NCI-H1436 treated with DMSO at 0.1 percent for 48 hours (cell line): ENCODE measurements at places on chromosomes 12 and 14.

DNA sequence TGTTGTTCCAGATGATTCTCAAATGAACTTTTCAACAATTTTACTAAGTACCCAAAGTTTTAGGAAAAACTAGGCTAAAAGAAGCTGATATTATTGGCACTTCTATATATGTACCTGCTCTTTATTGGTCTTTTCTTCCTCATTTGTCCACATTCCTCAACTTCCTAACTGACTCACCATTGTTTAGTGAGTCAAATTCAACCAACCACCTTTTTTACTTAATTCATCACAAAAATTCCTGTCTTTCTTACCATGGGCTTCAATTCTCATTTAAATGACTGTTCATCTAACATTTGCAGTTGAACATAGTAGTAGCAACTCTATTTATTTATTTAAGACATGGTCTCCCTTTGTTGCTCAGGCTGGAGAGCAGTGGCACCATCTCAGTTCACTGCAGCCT is 47.6 kb upstream of the SLC2A13 start:
- DNase-seq: no peak

DNA sequence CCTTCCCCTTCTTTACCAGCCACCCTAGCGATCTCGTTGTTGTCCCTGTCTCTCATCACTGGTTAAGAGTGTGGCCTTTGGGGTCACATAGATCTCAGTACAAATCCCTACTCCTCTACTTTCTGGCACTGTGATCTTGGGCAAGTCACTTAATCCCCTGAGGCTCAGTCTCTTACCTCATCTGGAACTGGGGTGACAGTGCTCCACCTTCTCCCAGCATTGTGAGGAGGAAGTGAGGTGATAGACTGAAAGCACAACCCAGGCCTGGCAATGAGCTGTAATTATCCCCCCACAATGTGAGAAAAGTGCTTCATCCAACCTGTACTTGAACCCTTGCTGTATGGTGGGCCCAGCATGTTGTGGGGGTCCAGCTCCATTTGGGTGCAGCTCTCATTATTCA is 48.0 kb downstream of the IRAK3 start:
- DNase-seq: no peak

DNA sequence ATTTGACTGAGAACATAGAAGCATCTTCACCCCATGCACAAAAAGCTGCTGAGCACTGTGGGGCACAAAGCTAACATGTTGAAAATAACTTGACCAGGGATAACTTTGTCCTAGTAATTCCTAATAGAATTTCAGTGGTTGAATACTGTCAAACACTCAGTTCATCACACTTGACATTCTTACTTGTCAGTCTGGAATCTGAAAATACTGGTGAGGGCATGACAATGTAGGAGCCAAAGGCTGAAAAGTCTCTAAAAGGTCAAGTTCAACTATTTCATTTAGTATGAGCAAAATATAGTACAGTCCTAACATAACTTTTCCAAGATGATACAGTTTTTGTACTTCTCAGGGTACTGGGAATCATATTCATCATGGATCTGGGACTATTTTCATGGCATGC is 504.4 kb upstream of the LMO3 start:
- DNase-seq: no peak

DNA sequence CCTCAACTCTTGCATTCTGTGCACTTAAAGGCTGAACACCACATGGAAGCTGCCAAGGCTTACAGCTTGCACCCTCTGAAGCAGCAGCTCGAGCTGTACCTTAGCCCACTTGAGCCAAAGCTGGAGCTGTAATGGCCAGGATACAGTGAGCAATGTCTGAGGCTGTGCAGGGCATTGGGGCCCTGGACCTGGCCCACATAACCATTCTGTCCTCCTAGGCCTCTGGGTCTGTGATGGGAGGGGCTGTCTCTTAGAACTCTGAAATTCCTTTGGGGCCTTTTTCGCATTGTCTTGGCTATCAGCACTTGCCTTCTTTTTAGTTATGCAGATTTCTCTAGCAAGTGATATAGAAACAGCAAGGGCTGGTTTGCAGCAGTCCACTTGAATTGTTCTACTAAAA is 303.8 kb upstream of the CLEC14A start:
- DNase-seq: no peak

GRCh38 chr14:92706386-92706785 is 42.0 kb downstream of the LGMN start:
- no peak for DNase-seq

DNA sequence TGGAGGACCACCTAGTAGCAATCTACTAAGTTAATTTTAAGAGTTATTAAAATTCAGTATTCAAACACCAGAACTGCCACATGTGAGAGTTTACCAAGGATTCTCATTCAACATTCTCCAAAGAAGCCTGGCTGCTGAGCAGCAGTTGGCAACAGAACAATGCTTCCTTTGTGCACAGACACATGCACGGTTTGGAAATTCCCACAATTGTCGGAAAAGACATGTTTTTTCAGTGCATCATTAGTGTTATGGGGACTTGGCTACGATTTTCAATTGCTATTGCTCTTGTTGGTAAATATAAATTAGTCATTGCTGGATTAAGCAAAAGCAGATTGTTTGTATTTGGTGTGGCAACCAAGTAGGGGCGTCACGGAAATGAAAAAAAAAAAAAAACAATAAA is 22.2 kb downstream of the ST8SIA1 start:
- DNase-seq: no peak

GRCh38 chr12:63220921-63221320 is 69.9 kb upstream of the AVPR1A start:
- no peak for DNase-seq

- DNase-seq: no peak
Measured at GRCh38 chr12:107014055-107014454, 27.1 kb upstream of the MTERF2 start.

GRCh38 chr14:65989981-65990380 is 496.2 kb upstream of the CCDC196 start:
- no peak for DNase-seq

DNA sequence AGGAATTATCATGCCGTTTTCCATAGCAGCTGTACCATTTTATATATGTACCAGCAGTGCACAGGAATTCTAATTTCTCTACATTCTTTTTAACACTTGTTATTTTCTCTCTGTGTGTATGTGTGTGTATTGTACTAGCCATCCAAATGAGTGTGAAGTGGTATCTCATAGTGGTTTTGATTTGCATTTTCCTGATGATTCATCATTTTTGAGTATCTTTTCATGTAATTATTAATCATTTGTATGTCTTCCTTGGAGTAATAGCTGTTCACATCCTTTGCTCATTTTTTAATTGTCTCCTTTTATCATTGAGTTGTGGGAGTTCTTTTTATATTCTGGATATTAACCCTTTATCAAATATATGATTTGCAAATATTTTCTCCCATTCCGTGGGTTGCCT is 95.6 kb upstream of the MANSC4 start:
- no peak for DNase-seq

DNA sequence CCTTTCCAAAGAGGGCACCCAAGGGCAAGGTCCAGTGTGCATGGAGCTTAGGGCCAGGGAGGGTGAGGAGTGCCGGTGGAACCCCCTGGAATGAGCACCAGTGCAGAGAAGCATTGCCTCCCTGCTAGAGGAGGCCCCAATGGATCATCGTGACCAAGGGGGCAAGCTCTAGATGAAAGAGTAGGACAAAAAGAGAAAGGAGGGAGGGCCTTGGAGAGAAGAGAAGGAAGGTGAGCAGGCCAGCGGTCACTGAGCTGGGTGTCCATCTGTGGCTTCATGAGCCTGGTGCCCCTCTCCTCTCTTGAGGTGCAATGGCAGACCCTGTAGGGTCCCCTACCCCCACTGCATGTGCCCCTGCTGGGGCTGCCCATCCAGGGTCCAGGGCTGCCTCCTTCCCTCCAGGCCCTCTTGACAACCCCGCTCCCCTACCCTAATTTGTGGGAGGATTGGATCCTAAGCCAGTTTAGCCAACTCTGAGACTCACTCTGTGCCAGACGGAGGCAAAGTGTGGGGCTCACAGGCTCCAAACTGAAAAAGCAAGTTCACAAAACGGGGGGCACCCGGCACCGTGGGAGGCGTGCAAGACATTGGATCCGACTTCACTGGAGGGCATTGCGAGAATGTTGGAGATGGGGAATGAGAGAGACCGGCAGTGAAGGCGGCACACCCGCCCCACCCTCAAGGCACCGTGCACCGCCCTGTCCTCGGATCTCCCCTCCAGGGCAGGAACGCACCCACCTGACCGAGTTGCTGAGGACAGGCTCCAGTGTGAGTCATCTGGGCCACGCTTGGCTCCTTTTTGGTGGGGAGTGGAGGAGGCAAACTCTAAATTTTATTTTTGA is 207.5 kb downstream of the KIF26A start:
- no peak for DNase-seq

GRCh38 chr14:100346306-100347091 is 23.4 kb downstream of the SLC25A47 start:
- no peak for DNase-seq

DNA sequence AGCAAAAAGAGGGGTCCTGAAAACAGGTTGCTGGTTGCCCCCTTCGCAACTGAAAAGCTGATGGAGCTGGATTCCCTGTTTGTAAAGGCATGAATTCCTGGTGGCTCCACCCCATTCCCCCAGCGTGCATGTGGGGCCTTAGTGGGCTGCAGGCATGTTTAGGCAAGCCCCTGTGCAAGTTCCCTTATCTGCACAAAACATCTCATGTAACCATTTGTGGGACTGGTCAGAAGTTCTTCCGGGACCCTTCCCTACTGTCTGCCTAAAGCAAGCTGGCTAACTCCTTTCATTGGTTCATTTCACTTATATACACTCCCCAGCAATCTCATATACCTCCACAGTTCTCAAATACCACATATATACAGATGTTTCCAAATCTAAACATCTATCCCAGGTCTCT is 24.0 kb upstream of the HIGD1C start:
- DNase-seq: no peak

GRCh38 chr12:67794161-67794560 is 145.6 kb downstream of the DYRK2 start:
- DNase-seq: no peak

GRCh38 chr12:73935817-73936216 is 601.8 kb upstream of the ATXN7L3B start:
- no peak for DNase-seq

DNA sequence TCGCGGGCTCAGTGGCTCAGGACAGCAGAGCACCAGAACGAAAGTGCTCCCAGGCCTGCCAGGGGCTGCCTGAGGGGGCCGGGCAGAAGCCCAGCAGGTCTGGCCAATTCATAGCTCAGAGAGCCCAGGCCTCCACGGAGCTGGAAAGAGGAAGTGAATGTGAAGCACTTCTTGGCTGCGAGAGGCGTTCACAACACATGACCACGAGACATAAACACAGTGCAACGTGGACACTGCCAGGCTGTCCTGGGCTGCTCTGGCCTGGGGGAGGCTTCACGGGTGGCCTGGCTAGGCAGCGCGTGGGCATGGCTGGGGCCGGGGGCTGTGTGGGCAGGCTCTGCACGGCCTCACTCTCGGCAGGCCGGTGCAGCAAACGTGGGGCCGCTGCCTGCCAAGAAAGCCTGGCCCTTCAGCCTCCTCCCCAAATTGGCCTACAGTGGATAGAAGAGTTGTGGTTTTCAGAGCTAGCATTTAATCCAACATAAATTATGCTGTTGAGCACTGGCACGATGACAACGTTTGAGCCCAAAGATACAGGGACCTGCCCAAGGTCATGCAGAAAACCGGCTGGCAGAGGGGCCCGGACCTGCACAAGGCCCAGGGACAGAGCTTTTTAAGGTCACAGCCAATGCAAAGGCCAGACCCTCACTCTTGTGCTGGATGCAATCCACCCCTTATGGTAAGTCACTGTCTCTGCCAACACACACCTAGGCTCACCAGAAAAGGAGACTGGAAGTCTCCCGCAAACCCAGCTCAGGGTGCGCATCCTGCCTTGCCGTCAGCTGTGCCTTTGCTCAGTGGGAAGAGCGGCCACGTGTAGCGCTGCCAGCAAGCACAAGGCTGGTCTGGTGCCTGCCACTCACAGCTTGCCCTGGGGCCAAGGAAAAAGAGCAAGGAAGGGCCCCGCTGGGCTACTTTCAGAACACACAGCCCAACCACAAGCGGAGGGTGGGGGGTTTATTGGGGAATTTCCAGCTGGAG is 8.6 kb downstream of the SLC25A29 start:
- DNase-seq: no peak

DNA sequence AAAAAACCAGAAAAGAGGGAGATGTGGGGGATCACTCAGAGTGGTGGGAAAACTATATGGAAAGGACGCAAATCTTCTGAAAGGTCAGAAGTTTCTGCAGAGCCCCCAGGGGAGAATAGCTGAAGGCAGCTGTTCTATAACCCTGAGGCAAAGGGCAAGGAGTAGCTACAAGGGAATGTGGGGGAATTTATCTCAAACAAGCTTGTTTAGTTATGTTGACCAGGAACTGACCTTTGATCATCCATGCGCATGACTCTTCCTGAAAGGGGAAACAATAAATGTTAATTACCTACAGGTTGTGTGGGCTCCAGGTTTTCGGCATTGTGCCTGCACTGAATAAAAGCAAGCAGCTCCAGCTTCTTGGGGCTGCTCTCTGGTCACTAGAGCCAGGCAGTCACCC is 968.5 kb downstream of the AACS start:
- DNase-seq: no peak

DNA sequence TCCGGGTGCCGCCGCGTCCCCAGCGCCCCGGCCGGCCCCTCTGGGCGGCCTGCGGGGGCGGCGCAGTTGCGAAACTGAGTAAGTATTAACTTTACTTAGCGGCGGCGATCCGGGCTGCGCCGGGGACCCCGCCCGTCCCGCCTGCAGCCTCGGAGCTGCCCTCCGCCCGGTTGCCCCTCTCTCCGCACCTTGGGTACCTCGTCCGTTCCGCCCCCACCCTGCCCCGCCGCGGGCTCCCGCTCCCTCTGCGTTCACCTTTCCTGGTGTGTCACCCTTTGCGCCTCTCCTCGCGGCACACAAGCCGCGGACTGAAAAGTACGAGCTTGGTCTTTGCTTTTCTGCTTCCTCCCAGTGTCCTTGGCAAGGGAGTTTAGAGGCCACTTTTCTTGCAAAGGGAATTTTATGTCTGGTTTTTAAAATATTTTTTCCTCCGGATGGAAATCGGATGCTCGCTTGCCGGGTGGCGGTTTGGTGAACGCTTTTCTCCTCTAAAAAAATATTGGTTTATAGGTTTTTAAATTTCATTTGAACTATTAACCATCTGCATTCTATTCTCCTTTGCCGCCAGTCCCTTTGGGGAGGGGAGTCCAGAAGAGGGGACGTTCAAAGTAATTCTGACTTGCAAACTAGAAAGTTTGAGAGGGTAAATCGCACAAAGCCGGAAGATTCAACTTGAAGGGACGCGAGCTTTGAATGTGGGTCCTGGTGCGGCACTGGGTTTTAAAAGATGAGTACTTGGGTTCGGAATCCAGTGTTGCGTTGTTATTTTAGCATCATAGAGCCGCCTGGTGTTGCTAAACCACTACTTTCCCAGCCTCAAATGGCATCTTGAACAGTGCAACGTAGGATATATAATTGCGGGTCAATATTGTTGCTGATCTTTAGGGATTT is 834 bp downstream of the RASSF8 start:
- no peak for DNase-seq

DNA sequence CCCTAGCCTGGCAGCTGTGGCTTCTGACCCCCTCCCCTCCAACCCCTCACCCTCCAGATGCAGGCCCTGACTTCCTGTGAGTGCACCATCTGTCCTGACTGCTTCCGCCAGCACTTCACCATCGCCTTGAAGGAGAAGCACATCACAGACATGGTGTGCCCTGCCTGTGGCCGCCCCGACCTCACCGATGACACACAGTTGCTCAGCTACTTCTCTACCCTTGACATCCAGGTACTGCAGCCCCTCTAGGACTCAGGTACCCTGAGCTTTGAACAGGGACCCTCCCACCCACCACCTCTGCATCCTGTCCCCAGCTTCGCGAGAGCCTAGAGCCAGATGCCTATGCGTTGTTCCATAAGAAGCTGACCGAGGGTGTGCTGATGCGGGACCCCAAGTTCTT is 6.0 kb upstream of the IRF9 start:
- no peak for DNase-seq

- DNase-seq: no peak
Measured at GRCh38 chr12:132669166-132669879, 17.8 kb downstream of the POLE start.
